Astrocyte of the cerebellum (primary cell): ENCODE measurements at places on chromosomes 3 and 15.

- DNase-seq = no peak
Measured at GRCh38 chr3:113241292-113242095, 30.1 kb downstream of the BOC start.

DNA sequence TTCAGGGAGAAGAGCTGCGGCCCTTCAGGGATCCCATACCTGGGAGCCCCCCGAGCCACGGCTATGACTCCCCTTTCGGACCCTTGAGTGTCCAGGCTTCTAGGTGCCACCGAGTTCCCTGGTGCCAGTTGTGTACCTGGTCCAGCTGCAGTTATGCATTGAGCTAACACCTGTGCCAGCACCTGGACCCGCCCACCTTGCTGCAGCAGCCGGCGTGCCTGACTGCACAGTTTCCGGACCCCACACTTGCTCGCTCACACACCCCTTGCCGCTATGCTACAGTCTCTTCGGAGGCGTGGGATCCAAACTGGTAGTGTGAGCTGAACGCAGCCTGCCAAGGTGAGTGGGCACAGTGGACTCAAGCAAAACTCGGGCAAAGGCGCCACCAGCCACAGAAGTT, 284.5 kb upstream of the ROBO1 start:
- no peak for DNase-seq

DNA sequence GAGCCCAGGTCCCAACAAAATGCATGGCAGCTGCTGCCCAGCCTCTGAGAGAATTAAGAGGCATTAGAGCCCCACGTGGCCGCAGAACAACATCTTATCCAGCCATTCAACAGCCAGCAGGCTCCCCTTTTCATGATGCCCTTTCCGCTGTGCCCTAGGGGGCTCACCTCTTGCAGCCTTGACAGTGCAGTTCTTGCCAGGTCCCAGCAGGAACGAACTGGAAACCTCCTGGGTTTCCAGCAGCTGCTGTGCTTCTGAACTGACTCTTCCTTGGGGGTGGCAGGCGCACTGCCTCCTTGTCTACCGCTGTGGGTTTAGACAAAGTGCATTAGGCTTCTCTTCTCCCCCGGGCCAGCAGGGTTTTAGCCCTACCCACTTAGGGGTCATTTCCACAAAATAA, 85.2 kb downstream of the FAM174B start:
- DNase-seq = no peak

DNA sequence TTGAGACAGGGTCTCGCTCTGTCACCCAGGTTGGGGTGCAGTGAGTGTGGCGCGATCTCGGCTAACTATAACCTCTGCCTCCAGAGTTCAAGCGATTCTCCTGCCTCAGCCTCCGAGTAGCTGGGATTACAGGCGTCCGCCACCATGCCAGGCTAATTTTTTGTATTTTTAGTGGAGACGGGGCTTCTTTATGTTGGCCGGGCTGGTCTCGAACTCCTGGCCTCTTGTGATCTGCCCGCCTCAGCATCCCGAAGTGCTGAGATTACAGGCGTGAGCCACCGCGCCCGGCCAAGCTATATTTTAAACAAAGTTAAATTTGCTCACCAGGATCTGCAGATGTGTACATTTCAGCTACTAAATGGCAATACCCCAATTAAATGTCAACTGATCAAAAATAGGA, 1.1 kb upstream of the C3orf38 start:
- DNase-seq = no peak

DNA sequence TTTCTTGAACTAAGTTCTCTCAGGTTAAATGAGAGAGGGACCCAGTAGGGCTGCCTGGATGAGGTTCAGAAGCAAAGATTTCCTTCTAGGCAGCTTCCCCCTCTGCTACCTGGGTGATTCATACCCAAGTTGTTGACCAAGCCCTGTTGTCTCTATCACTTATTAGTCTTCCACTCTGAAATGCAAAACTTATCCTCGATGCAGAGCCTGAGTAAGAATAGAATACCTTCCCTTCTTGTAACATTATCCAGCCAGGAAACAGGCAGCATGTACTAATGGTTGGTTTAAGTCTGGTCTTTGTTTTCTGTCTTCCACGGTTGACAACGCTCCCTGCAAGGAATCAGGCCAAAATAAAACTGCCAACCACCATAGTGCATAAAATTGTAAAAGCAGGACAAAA, 377.3 kb downstream of the MECOM start:
- no peak for DNase-seq
